Common myeloid progenitor, CD34-positive (primary cell): ENCODE measurements at places on chromosomes 5 and 9.

- no peak overlapping the region for H3K4me3 ChIP-seq
- no peaks in the 10 kb centered on the region for H3K36me3 ChIP-seq
- no peak for DNase-seq
- peaks cover 16% of the 10 kb centered on the region for H3K4me1 ChIP-seq
- no peak overlapping the region for H3K27ac ChIP-seq
Observed at GRCh38 chr9:73179589-73179988, 27.9 kb downstream of the ANXA1 start.

DNA sequence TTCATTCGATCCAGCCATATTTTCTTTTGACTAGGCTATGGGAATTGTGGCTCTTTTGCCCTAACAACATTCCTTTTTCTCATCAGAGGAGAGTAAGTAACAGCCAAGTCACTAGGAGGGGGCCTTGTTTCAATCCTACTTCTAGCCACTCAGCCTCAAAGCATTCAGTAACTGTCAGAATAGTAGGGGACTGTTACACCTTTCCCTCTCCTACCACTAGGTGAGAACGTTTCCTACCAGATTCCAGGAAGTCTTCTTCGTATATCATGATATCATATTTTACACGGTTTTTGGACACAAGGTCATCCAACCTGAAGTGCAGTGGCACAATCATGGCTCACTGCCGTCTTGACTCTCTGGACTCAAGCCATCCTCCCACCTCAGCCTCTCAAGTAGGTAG is 171.3 kb upstream of the CDH12 start:
- DNase-seq = no peak
- H3K27ac ChIP-seq = no peak overlapping the region
- H3K4me1 ChIP-seq = no peaks in the 10 kb centered on the region
- H3K4me3 ChIP-seq = no peak overlapping the region
- no peaks in the 10 kb centered on the region for H3K36me3 ChIP-seq

DNA sequence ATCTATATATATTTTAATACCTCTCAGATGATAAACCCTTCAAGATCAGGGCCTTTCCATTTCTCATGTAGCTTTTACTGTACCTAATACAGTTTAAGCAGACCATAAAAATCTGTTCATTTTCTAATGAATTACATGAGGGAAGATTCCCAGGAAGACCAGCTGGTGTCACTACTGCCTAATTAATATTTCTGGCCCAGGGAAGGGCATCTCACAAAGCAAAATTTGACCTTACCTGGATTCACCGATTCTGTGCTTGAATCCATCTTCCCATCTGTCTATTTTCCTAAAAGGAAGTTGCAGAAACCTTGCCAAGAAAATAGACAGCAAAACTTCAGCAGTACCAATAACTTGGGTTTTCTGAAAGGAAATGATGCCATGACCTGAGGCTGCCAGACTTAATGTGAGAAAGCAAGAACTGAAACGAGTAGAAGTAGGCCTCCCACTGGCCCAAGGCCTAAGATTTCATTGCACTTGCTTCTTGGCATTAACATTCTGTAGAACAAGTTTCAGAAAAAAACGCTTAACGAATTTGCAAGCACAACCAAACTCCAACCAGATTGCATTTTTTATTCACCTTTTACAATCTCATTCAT is 83.0 kb upstream of the GLIS3 start:
- no peak overlapping the region for H3K4me3 ChIP-seq
- H3K27me3 ChIP-seq = no peaks in the 10 kb centered on the region
- H3K36me3 ChIP-seq = no peaks in the 10 kb centered on the region
- no peak overlapping the region for H3K27ac ChIP-seq
- DNase-seq = peak; percentile 29

- H3K4me3 ChIP-seq = peak within 1 kb of the TSS; percentile 4
- H3K36me3 ChIP-seq = no peaks in the 10 kb centered on the region
- H3K27ac ChIP-seq = no peak within 1 kb of the TSS
- DNase-seq = no peak
Observed at GRCh38 chr5:132812781-132813598, at the start of gene SOWAHA. TSS of gene SOWAHA (plus strand) at chr5:132813302. CDS start at chr5:132813622, 320 bp downstream.

GRCh38 chr5:54758038-54758437 is 227.4 kb downstream of the ESM1 start:
- H3K27me3 ChIP-seq = no peaks in the 10 kb centered on the region
- no peak for DNase-seq
- H3K4me3 ChIP-seq = no peak overlapping the region
- no peak overlapping the region for H3K27ac ChIP-seq
- H3K36me3 ChIP-seq = no peaks in the 10 kb centered on the region
- peaks cover 7% of the 10 kb centered on the region for H3K4me1 ChIP-seq

GRCh38 chr5:167511-167910 is 23.8 kb upstream of the LRRC14B start:
- no peak for DNase-seq
- no peaks in the 10 kb centered on the region for H3K36me3 ChIP-seq

DNA sequence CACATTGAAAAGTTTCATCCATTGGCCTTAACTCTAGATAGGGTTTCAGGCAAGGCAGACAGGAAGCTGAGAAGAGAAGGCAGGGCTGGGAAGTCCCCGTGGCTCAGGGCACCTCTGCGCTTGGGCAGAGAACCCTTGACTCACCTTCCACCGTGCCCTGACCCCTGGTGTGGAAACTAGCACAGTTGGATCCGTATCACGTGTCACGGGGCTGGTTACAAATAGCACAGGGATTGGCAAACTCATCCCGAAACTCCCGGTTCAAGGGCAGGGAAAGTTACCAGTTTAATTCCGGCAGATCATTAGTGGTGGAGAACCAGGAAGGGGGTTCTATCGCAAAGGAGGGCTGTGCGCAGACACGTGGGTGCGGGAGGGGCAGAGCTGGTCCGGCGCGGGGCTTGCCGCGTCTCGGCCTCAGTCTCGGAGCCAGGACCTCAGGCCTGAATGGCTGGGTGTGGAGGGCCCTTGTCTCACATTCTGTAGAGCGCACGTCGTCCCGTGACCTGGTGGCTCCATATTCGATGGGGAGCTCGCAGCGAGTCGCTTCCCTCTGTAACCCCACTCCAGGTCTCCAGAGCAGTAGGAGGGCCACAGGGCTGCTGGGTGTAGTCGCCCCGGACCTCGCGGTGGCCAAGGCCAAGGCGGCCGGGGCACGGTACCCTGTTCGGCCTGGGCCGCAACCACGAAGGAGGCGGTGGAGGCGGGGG is 771 bp upstream of the TMEM171 start:
- H3K27ac ChIP-seq = no peak overlapping the region
- DNase-seq = no peak
- peaks cover 54% of the 10 kb centered on the region for H3K27me3 ChIP-seq

GRCh38 chr5:78985116-78985724 is at the start of gene ARSB:
TSS of gene ARSB (minus strand) at chr5:78985310. CDS start at chr5:78985248, 62 bp downstream.
- peaks cover 37% of the 10 kb centered on the region for H3K4me1 ChIP-seq
- no peaks in the 10 kb centered on the region for H3K36me3 ChIP-seq
- H3K27ac ChIP-seq = peak within 1 kb of the TSS; percentile 84
- no peaks in the 10 kb centered on the region for H3K27me3 ChIP-seq
- DNase-seq = peak; percentile 90

DNA sequence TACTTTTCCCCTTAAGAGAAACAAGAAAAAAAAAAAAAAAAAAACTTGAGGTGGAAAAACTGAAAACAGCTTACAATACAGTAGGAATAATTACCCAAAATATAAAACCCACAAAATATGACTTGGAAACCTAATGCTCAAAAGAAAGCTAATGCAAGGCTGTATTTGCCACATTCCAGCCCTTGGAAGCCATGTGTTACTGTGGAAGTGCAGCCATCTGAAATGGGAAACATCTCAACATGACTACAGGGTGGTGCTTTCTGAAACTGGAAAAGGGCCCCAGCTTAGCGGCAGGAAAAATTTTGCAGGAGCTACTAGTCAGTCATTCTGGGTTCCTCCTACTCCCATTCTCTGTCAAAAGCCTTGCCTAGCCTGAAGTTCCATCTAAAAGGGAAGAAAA is 20.4 kb downstream of the CDK5RAP2 start:
- no peaks in the 10 kb centered on the region for H3K27me3 ChIP-seq
- no peak overlapping the region for H3K27ac ChIP-seq
- H3K36me3 ChIP-seq = peaks cover 3% of the 10 kb centered on the region
- no peak for DNase-seq

DNA sequence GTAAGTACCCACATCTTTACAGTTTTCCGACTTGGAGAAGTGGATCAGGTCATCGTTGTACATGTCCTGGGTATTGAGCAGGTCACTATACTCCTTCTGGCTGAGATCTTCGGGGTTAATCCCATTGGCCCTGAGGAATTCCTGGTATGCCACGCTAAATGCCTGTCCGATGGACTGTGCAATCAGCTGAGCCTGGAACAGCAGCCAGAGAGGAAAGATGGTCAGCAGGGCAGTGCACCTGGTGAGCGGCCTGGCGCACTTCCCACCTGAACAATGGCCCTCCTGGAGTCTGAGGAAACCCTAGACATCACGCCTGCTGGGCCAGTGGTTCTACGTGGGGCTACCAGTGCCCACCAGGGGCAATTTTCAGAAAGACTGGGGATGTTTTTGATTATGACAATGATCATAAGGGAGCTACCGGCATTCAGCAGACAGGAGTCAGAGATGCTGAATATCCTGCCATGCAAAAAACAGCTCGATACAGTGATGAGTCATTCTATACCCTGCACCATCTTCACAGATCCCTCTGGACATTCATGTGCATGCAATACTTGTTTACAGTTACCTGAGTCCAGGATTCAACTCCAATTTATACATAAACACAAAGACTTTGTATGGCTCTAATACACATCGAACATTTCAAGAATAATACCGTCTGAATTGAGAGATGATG is 127.2 kb downstream of the ENTREP1 start:
- H3K36me3 ChIP-seq = no peaks in the 10 kb centered on the region
- H3K27ac ChIP-seq = no peak overlapping the region
- H3K4me1 ChIP-seq = peaks cover 9% of the 10 kb centered on the region
- no peaks in the 10 kb centered on the region for H3K27me3 ChIP-seq
- DNase-seq = no peak

- no peak overlapping the region for H3K4me3 ChIP-seq
- peaks cover 34% of the 10 kb centered on the region for H3K4me1 ChIP-seq
- H3K36me3 ChIP-seq = no peaks in the 10 kb centered on the region
- no peak for DNase-seq
Observed at GRCh38 chr5:50968356-50969149, 302.1 kb downstream of the PARP8 start.

- no peaks in the 10 kb centered on the region for H3K36me3 ChIP-seq
- no peak overlapping the region for H3K4me3 ChIP-seq
- peaks cover 4% of the 10 kb centered on the region for H3K4me1 ChIP-seq
- H3K27me3 ChIP-seq = peaks cover 27% of the 10 kb centered on the region
Observed at GRCh38 chr9:98726735-98727134, 18.0 kb upstream of the GABBR2 start.

- no peak overlapping the region for H3K27ac ChIP-seq
- no peaks in the 10 kb centered on the region for H3K36me3 ChIP-seq
- no peaks in the 10 kb centered on the region for H3K27me3 ChIP-seq
- peak; percentile 22 for DNase-seq
Observed at GRCh38 chr5:96256795-96257470, 176.1 kb downstream of the PCSK1 start.

DNA sequence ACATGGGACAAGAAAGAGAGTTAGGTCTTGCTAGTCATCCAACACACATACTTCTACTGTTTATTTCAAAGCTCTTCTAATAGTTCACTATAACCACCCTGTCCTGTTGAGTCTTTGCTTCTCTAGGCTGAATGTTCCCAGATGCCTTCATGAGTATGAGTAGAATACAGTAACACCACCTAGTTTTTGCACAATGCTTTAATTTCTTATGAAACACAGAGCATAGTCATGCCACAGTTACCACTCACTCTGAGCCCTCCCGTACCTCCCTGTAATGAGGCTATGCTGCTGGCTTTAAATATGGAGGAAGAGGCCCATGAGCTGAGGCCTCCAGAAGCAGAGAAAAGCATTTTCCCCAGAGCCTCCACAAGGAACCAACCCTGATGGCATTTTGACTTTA is 75.0 kb upstream of the SLC1A3 start:
- no peak overlapping the region for H3K27ac ChIP-seq
- DNase-seq = no peak
- H3K27me3 ChIP-seq = no peaks in the 10 kb centered on the region
- H3K4me1 ChIP-seq = no peaks in the 10 kb centered on the region
- H3K4me3 ChIP-seq = no peak overlapping the region
- H3K36me3 ChIP-seq = no peaks in the 10 kb centered on the region

DNA sequence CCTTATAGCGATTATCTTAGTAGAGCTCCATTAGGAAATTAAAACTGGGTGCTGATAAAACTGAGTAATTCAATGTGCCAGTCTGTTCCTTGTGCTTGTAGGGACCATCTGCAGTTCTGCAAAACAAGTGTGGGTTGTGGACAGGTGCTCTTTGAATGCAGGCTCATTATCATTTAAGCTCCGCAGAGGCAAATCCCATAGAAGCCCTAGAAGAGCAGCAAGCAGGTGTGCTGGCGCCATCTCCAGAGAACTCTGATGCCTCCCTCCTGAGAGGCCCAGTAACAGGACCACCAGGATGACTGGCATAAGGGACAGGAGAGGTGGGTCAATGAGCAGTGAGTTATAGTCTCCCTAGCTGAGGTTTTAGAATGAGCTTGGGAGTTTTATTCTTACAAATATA is 1342.4 kb upstream of the DMAC1 start:
- H3K4me1 ChIP-seq = no peaks in the 10 kb centered on the region
- no peaks in the 10 kb centered on the region for H3K36me3 ChIP-seq
- DNase-seq = no peak
- H3K4me3 ChIP-seq = no peak overlapping the region

GRCh38 chr5:63070001-63070400 is 491.4 kb downstream of the LRRC70 start:
- no peaks in the 10 kb centered on the region for H3K36me3 ChIP-seq
- H3K4me1 ChIP-seq = no peaks in the 10 kb centered on the region
- peaks cover 2% of the 10 kb centered on the region for H3K27me3 ChIP-seq
- no peak overlapping the region for H3K4me3 ChIP-seq
- DNase-seq = no peak

DNA sequence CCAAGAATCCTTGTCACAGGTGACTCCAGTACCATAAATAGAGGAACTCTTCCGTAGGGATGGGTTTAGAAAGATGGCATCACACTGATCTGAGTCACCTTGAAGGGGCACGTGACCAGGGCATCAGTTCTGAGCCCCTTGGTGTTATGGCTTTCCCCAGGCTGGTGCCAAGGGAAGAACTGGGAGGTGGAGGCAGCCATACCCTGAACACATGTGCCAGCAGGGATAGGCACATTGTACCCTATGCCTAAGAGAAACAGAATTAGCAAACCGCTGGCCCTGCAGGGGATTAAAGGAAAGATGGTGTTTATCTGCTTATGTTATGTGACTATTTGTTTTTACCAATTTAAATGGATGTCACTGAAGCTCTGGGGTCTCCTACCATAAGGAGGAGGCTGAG is 196.2 kb downstream of the RGS3 start:
- peaks cover 17% of the 10 kb centered on the region for H3K4me1 ChIP-seq
- DNase-seq = no peak
- no peak overlapping the region for H3K27ac ChIP-seq

DNA sequence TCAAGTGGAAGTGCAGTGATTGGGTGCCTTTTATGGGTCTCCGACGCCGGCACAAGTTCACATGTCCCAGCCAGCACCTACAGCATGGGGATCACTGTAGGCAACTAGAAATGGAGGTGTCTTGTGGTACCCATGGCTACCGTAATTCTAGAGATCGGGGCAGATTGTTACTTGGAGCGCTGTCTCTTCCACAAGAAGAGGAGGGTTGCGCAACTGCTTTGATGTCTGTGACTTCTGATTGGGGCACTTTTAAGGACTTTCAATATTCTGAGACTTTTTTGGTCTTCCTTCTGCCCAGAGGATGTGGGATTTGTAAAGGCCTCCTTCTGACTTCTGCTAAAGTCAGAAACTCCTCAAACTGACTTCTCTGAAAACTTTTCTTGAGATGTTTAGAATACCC is 41.9 kb downstream of the GLRX start:
- H3K4me3 ChIP-seq = no peak overlapping the region
- peak; percentile 57 for DNase-seq
- H3K27me3 ChIP-seq = no peaks in the 10 kb centered on the region
- no peak overlapping the region for H3K27ac ChIP-seq

- no peak overlapping the region for H3K27ac ChIP-seq
- H3K27me3 ChIP-seq = no peaks in the 10 kb centered on the region
- no peak overlapping the region for H3K4me3 ChIP-seq
Observed at GRCh38 chr5:60685028-60685427, 14.9 kb downstream of the DEPDC1B start.
